ENCODE measurements at places on chromosomes 3 and 15.

DNA sequence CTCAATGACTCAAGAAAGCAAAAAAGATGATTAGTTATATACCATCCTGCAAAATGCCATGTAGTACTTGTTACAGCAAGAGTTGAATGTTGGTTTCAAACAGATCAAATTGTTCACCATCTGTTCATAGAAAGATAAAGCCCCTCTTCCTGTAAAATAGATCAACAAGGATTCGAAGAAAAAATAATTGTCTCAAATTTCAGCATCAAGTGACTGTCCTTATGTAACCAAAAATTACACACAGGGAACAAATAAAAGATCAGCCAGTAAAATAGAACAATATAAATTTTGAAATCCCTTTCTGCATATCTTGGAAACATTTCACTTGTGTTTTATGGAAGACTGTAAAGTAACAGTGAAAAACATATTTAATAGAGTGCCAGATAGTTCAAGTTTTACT lies 165.1 kb upstream of the STAC start:
- DNase-seq: no peak

DNA sequence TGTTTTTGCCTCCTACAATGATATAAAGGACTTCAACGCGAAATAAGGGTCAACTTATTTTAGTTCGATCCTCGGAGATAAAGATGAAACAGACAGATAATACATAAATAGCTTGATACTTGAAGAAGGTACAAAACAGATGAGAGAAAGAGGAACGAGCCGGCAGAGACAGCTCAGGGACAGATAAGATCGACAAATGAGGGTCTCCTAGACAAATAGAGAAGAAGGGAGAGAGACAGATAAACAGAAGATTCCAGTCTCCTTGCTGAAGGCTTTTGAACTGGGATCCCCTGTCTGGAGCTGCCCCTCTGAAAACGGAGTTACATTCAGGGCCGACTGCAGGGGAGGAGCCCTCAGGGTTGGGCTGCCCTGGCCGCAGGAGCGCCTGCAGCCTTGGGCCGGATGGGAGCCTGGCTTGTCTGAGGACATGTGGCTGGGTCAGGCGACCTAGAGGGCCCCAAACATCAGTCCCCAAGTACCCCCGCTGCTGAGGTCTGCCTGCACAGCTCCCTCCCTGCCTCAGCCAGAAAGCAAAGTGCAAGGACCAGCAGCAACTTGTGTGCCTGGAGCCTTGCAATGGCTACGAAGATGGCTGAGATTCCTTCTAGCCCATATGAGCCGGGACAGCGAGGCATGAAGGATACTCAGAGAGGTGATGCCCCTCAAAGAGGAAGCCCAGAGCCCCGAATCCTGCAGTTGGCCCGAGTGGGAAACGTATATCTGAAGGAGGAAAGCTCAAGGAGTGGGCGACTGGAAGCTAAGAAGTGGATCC lies 926 bp upstream of the SKOR1 start:
- peak; percentile 61 for DNase-seq

DNA sequence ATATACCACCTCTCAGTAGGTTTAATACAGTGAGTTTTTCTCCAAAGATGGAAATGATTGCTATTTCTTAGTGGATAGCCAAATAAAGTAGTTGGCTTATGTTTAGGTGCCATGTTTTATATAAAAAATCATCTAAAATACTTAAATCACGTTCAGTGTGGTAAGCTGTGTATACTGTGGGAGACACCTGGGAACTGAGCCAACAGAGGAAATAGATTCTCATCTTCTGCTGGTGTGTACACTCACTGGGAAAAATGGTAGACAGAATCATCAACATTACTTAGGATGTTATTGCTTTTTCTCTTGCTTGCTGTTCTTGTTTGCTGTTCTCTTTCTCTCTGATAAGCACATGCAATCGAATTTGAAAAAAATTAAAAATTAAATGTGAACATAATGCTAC lies 112.6 kb upstream of the MB21D2 start:
- DNase-seq: no peak

DNA sequence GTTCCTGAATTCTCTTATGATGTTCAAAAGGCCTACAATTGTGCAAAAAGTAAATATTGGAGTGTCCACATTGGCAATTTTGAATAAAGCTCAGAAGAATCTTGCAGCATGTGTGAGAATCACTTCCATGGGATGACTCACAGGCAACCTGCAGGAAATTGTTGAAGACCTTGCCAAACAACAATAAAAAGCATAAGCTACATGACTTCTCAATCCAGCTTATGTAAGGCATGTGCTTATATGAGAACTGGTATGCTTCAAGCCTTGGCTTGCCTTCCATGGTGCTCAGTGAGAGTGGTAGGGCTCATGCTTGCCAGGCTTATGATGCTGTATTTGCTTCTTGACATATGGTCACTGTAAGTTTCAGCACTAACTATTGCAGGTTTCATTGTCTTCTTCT lies 18.4 kb upstream of the BCHE start:
- no peak for DNase-seq

DNA sequence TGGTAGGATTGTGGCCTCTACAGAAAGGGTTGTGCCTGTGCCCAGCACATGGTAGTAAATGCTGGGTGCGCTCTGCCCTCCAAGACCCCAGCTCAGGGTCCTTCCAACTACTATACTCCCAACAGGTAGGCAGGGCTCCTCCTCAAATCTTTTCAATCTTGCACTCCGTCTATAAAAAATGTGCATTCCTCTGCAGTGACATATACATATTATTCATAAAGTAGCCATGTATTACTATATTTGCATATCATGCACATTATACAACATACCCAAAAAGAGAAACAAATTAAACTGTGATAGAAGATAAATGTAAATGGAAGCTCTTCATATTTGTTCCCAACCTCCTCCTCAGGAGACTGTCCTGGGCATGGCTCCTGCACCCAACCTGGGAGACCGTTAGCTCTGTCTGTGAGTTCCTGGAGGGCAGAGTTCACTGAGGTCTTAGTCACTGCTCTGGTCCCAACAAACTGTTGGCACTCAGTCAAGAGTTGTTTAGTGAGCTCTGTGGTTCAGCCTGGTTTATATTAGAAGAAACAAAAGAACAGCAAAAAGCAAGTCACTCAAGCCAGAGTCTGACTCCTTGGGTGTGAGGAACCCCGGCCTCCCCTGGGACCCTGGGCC lies 47.7 kb upstream of the GRIP2 start:
- no peak for DNase-seq

- no peak for DNase-seq
Observed at GRCh38 chr3:110815008-110815583, 256.5 kb upstream of the NECTIN3 start.

GRCh38 chr3:130760922-130761321 lies 14.3 kb upstream of the PIK3R4 start:
- DNase-seq: no peak

DNA sequence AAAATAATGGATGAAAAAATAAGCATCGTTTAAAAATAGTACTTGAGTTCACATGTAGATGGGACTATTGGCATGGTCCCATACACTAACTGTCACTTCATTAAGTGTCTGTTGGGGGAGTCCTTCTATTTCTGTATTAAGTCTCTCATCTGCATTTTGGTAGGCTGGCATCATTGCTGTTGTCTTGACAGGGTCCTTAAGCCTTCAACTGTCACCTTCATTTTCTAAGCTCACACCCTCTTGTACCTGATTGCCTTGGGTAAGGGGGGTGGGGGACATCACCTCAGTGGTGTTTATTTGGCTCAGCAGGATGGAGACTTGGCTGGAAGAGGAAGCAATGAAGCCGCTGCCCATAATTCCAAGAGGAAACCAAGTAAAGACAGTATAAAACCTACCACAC lies 202.0 kb upstream of the VEPH1 start:
- no peak for DNase-seq

All from brain (organoid and tissue), 16 donors.